Testis (tissue), 5 donors: ENCODE measurements at places on chromosomes 7 and 10. TPM values are rescaled to one million over a fixed set of nuclear protein-coding genes. Genes with fewer than 3 reads are reported as not detected.

GRCh38 chr10:85445702-85446101 lies 920.9 kb downstream of the GRID1 start:
- H3K36me3 ChIP-seq = no peaks in the 10 kb centered on the region
- H3K4me3 ChIP-seq = no peak overlapping the region
- H3K27ac ChIP-seq = no peak overlapping the region
- H3K4me1 ChIP-seq = no peaks in the 10 kb centered on the region
- DNase-seq = no peak

DNA sequence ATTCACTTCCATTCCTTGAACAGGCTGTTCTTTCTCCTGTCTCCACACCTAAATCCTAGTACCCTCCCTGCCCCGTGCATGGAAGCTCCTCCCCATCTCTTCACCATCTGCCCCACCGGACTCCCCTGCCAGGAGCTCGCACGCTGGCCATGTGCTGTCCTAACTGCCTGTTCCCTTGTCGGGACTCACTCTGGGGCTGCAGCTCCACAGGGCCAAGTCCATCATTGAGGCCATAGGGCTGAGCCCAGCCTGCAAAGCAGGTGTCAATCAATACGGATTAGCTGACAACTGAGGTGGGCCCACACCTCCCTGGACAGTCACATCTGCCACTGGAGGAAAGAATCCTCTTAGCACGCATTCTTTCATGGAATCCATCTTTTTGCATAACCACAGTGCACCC lies 41.4 kb upstream of the DMBT1 start:
- H3K27ac ChIP-seq = no peak overlapping the region
- H3K36me3 ChIP-seq = no peaks in the 10 kb centered on the region
- H3K27me3 ChIP-seq = no peaks in the 10 kb centered on the region
- no peak overlapping the region for H3K4me3 ChIP-seq
- no peak for DNase-seq

DNA sequence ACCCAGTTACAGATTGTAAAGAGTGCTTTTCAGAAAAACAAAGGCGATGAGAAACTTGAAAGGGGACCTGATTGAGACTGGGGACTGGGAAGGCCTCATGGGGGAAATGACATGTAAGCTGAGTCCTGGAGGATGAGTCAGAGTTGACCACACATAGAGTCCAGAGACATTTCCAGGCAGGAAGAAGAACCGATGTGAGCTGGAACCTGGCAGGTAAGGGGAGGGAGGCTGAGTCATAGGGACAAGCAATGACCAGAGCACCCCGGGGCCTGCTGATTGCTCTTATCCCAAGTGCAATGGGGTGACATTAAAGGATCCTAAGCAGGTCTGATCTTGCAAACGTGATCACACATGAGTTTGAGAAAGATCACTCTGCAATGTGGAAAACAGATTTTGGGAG lies 11.7 kb downstream of the TLL2 start:
- no peak for DNase-seq
- H3K36me3 ChIP-seq = no peaks in the 10 kb centered on the region
- no peaks in the 10 kb centered on the region for H3K27me3 ChIP-seq
- no peak overlapping the region for H3K27ac ChIP-seq
- no peaks in the 10 kb centered on the region for H3K4me1 ChIP-seq
- H3K4me3 ChIP-seq = no peak overlapping the region

TMEM176B gene
- total RNA-seq = 6.6 TPM

DNA sequence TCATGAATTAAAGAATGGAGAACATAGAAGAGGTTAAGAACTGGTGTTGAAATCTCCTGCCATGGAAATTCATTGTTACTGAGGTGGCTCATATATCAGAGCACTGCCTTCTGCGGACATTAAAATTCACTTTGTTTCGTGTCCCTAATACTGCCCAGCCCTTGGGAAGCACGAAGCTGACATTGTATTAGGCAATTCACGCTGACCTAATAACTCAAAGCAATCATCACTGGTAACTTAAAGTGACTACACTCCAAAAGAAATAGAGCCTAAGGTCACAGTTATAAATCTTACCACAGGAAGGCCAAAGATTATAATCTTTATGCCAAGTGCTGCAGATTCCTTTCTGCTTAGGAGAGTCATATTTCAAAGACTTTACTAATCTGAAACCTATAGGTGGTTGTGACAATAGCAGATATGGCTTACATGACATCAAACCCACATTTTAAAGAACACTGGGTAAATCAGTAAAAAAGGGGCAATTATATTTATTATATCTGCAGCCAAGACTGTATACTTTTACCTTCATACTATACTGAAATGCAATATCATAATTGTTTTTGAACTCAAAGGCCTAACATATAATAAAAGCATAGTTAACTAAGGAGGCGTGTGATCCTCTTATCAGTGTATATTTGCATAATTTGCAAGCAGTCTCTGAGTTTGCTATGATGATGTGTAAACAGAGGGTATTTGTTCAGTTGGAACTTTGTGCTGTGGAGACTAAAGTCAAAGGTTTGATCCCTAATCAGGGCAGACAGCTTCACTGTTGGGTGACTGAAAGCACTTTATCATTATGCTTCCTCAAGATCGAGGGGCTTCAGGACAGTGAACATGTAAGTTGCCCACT lies 51.9 kb upstream of the CAPZA2 start:
- H3K36me3 ChIP-seq = no peaks in the 10 kb centered on the region
- DNase-seq = no peak
- H3K4me1 ChIP-seq = no peaks in the 10 kb centered on the region
- H3K27ac ChIP-seq = no peak overlapping the region
- no peak overlapping the region for H3K4me3 ChIP-seq
- no peaks in the 10 kb centered on the region for H3K27me3 ChIP-seq

CACNB2 gene
- total RNA-seq = 1.4 TPM

GPR85 gene
- 2.8 TPM for total RNA-seq

- no peak overlapping the region for H3K27ac ChIP-seq
- H3K27me3 ChIP-seq = no peaks in the 10 kb centered on the region
- DNase-seq = no peak
Measured at GRCh38 chr7:30838008-30838407, 66.8 kb downstream of the MINDY4 start.

GRCh38 chr7:97272237-97272975 lies 154.9 kb downstream of the SDHAF3 start:
- H3K36me3 ChIP-seq = no peaks in the 10 kb centered on the region
- no peak overlapping the region for H3K4me3 ChIP-seq
- no peak overlapping the region for H3K27ac ChIP-seq
- H3K4me1 ChIP-seq = no peaks in the 10 kb centered on the region

DNA sequence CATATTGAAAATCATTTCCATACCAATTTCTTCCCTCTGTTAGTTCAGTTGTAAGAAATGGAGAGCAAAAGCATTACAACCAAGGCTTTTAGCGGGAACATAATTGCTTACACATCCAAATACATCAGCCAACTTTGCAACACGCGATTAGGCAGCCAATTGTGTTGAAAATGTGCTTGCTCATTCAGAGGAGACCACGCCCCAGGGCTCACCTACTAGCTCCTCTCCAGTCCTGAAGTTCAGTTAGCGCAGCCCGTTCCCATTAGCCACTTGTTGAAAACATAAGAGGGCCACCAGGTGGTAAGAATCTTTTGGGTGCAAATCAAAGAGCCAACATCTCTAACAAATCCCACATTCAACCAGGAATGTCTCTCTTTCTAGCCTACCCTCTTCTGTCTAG lies 213.2 kb upstream of the MDFIC start:
- H3K4me1 ChIP-seq = no peaks in the 10 kb centered on the region
- H3K36me3 ChIP-seq = no peaks in the 10 kb centered on the region
- no peak overlapping the region for H3K4me3 ChIP-seq
- H3K27ac ChIP-seq = no peak overlapping the region
- DNase-seq = no peak
- no peaks in the 10 kb centered on the region for H3K27me3 ChIP-seq

AASS gene
- total RNA-seq = 29.3 TPM

- H3K27ac ChIP-seq = no peak overlapping the region
- no peaks in the 10 kb centered on the region for H3K4me1 ChIP-seq
- no peak overlapping the region for H3K4me3 ChIP-seq
Measured at GRCh38 chr10:113622831-113623230, 41.0 kb downstream of the NRAP start.

- H3K4me3 ChIP-seq = no peak overlapping the region
- H3K27ac ChIP-seq = no peak overlapping the region
- H3K36me3 ChIP-seq = no peaks in the 10 kb centered on the region
- no peaks in the 10 kb centered on the region for H3K4me1 ChIP-seq
- H3K27me3 ChIP-seq = no peaks in the 10 kb centered on the region
- no peak for DNase-seq
Measured at GRCh38 chr7:1709900-1710299, 39.8 kb downstream of the ELFN1 start.

SYT15 gene
- total RNA-seq = 1.7 TPM

DNA sequence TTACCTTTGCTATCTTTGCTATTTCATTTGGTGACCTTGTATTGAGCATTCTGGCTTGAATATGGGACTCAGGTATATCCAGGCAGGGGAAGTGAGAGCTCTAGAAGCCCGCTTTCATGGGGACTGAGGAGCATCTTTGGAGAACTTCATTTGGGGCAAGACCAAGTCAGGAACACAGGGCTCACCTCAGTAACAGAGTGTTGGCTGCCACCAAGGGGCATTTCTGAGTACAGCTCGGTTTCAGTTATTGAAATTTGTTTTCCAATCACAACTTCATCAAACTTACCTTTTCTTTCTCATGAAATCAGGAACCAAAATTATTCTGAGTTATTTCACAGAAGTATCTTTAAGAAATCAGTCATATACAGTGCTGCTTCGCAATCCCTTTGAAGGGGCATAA lies 337.2 kb downstream of the C7orf25 start:
- H3K27me3 ChIP-seq = no peaks in the 10 kb centered on the region
- no peaks in the 10 kb centered on the region for H3K36me3 ChIP-seq
- DNase-seq = no peak
- no peaks in the 10 kb centered on the region for H3K4me1 ChIP-seq
- no peak overlapping the region for H3K4me3 ChIP-seq

DNA sequence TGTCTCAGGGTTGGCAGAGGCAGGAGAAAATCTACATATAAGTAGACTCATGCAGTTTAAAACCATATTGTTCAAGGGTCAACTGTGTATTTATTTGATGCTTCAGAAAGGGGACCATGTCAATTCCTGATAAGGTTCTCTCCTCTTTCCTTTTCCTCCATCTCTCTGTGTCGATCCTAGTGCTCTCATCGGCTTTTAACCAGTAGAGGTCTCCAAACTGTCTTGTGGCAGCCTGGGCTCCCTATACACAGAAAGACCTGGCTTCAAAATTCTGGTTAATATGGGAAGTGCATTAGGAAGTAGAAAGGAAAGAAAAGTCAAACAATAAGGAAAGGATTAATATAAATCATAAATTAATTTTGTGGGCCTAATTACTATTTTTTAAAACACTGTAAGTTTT lies 304.4 kb upstream of the C7orf33 start:
- H3K4me1 ChIP-seq = no peaks in the 10 kb centered on the region
- no peak for DNase-seq
- H3K27ac ChIP-seq = no peak overlapping the region
- H3K27me3 ChIP-seq = no peaks in the 10 kb centered on the region
